ENCODE measurements at places on chromosomes 3 and 15. TPM values are rescaled to one million over a fixed set of nuclear protein-coding genes. Genes with fewer than 3 reads are reported as not detected.

- no peaks in the 10 kb centered on the region for H3K4me1 ChIP-seq
- no peak overlapping the region for H3K27ac ChIP-seq
- no peaks in the 10 kb centered on the region for H3K36me3 ChIP-seq
- H3K4me3 ChIP-seq: no peak overlapping the region
- H3K27me3 ChIP-seq: no peaks in the 10 kb centered on the region
- DNase-seq: no peak
Measured at GRCh38 chr3:42130007-42130328, 38.8 kb downstream of the TRAK1 start.

DNA sequence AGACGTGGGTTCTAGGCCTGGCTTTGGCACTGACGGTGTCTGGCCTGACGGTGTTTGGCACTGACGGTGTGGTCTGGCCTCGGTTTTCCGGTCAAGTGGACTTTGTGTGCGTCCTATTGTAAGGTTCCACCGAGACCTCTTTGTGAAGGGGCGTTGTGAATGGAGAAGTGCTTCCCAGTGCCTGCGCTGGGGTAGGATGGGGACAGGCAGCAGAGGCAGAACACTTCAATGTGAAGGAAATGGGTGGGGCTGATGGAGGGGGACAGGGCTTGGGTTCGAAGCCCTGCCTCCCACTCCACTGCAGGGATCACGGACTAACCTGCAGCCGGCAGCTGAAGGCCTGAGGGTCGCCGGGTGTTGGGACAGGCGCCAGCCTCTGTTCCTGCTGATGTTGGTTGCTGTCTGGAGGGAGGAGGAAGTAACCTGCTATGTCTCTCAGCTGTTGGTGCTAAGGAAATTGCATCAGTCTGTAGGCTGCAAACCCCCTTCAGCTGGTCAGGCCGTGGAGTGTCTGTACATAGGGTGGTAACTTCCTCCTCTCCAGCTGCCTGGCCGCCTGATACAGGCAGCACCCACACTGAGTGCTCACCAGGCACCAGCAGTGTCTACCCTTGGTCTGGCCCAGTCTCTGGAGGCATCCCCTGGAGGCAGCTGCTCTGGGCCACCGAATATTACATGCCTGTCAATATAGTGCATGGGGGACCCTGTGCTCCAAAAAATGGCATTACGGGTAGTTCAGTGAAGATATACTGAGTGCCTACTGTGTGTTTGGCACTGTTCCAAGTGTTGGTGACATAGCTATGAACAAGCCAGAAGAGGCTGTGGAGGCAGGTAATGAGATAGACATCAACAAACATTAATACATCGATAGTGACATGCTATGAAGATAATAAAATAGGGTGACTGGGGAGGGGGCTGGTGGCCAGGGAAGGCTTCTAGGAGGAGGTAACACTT, 1.1 kb downstream of the TM6SF1 start:
- peaks cover 5% of the 10 kb centered on the region for H3K27me3 ChIP-seq
- no peak for DNase-seq
- no peaks in the 10 kb centered on the region for H3K36me3 ChIP-seq
- H3K27ac ChIP-seq: peak overlapping the region; percentile 38
- H3K4me1 ChIP-seq: peaks cover 7% of the 10 kb centered on the region
- H3K4me3 ChIP-seq: peak overlapping the region; percentile 37

DNA sequence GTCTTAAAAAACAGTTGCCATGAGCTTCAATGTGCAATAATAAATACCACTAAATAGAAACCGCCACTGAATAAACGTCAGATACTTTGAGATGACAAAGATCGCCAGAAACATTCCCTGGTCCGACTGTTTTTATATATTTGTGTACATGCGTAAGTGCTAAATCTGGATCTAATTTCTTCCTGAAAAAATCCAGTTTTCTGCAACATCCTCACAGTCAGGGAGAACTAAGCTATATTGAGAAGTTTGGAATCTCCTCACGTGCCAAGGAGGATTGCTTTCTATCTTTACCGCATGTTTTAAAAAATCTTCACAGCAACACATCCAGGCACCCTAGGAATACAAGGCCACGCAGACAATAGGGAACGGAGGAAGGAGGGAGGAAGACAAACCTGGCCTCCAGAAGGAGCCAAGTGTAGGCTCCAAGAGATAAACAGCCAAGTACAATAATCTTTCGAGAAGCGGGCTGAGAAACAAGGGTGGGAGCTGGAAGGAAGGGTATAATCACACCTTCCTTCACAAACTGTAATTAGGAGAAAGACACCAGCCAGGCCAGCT, 5.7 kb downstream of the VGLL4 start:
- no peaks in the 10 kb centered on the region for H3K27me3 ChIP-seq
- peaks cover 80% of the 10 kb centered on the region for H3K4me1 ChIP-seq
- no peak for DNase-seq
- H3K4me3 ChIP-seq: no peak overlapping the region
- no peak overlapping the region for H3K27ac ChIP-seq

Gene FANCI
- total RNA-seq: 140 TPM

Gene ZBED2
- total RNA-seq: 551 TPM

Gene ATP13A5
- total RNA-seq: not detected

Gene CLRN1
- total RNA-seq: not detected

Gene PAQR9
- total RNA-seq: not detected
